Ascending aorta (tissue), 2 donors: ENCODE measurements at places on chromosomes 3 and 15. TPM values are rescaled to one million over a fixed set of nuclear protein-coding genes. Genes with fewer than 3 reads are reported as not detected.

FEZF2 gene
- not detected for total RNA-seq

DNA sequence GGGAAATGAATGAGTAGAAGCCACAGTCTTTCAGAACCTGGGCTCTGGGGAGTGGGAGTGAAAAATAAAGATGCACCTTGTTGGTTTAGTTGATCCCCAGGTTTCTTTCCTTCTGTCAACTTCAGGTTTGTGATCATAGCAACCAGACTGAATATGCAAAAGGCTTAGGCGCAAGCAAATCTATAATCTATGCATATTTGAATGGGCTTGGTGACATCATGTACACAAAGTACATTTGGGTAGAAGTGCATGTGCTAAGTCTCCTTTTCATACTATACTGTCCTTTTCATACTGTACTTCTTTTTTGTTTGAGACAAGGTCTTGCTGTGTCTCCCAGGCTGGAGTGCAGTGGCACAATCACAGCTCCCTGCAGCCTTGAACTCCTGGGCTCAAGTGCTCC, 132.4 kb upstream of the C2CD4B start:
- no peaks in the 10 kb centered on the region for H3K27me3 ChIP-seq
- H3K4me1 ChIP-seq: peaks cover 2% of the 10 kb centered on the region
- no peak for DNase-seq
- no peak overlapping the region for H3K27ac ChIP-seq
- no peak overlapping the region for H3K4me3 ChIP-seq

ITGB5 gene
- 595 TPM for total RNA-seq

- DNase-seq: no peak
- H3K36me3 ChIP-seq: peaks cover 9% of the 10 kb centered on the region
- no peak overlapping the region for H3K4me3 ChIP-seq
- no peaks in the 10 kb centered on the region for H3K27me3 ChIP-seq
These were observed 33.0 kb downstream of the PHLDB2 start for GRCh38 chr3:111892070-111892469.

THAP10 gene
- total RNA-seq: 3.1 TPM

PARL gene
- 14.3 TPM for total RNA-seq

ATP10A gene
- total RNA-seq: 26.7 TPM

DNA sequence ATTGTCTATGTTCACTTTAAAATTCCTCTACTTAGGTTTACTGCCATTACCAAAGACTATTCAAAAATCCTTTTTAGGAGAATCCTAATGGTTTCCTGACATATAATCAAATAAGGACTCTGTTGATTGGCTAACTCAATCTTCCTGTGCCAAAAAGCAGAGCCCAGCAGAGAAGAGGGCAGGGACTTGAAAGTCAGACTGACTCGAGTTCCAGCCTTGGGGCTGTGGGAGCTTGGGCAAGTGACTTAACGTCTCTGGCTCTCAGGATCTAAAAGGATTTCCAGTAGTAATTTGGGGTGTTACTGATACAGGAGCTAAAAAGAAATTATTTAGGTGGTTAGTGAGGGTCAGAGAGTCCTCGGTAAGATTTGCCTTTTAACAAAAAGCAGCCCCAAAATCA, 10.9 kb downstream of the CCR5 start:
- no peaks in the 10 kb centered on the region for H3K36me3 ChIP-seq
- no peak overlapping the region for H3K4me3 ChIP-seq
- DNase-seq: no peak
- H3K27ac ChIP-seq: no peak overlapping the region
- no peaks in the 10 kb centered on the region for H3K27me3 ChIP-seq
- no peaks in the 10 kb centered on the region for H3K4me1 ChIP-seq

DNA sequence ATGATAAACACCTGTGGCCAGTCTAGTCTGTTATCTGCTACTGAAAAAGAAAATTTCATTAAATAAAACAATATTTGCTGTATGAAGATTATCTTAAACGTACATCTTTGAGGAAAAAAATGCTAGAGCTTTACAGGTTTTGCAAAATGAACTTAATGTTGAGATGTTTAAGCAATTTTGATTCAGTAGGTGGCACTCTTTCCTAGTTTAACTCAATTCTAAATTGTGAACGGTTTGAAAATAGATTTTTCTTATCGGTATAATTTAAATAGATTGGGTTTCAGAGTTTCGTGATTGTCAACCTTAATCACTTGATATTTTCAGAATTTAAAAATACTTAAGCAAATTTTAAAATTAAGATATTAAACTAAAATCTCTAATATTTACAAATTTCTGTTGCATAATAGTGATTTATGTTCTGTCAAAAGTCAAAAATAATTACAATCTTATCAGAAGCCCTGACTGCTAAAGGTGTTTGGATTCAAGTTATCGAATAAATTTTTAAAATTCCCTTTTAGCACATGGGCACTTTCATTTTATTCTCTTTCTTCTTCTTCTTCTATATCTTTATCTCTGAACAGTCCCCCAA, 7.0 kb upstream of the RNF111 start:
- H3K4me3 ChIP-seq: no peak overlapping the region
- DNase-seq: no peak
